Skin of body (tissue), 3 donors: ENCODE measurements at places on chromosomes 2 and 18. TPM values are rescaled to one million over a fixed set of nuclear protein-coding genes. Genes with fewer than 3 reads are reported as not detected.
A peak's percentile ranks its signal among the peaks of the same experiment; 100 is the strongest.

DNA sequence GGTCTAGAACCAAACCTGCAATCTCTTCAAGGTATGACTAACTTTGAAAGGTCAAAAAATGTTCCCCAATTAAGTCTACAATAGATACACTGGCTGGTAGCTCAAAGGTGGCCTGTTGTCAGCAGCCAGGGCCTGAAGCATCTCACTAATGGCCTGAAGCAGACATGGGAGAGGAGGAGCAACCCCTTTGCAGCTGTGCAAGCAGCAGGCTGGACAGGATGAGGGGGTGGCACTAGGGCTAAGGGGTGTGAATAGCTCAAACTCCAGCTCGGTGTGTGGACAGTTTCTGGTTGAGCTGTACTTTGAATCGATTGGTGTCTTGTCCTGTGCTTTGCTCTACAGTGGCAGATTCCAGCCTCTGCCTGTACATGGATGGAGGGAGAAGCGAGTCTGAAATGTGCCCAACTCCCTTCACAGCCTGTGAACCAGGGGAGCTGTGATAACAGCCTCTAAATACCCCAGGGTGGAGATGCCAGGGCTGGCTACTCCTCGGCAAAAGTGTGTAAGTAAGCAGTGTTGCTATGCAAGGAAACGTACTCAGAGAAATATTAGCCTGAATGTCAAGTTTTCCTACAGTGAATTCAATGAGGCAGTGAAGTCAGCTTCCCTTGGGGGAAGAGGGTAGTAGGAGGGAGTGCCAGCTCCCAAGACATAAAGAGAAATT, 34.7 kb upstream of the DTNB start:
- no peak for DNase-seq

DNA sequence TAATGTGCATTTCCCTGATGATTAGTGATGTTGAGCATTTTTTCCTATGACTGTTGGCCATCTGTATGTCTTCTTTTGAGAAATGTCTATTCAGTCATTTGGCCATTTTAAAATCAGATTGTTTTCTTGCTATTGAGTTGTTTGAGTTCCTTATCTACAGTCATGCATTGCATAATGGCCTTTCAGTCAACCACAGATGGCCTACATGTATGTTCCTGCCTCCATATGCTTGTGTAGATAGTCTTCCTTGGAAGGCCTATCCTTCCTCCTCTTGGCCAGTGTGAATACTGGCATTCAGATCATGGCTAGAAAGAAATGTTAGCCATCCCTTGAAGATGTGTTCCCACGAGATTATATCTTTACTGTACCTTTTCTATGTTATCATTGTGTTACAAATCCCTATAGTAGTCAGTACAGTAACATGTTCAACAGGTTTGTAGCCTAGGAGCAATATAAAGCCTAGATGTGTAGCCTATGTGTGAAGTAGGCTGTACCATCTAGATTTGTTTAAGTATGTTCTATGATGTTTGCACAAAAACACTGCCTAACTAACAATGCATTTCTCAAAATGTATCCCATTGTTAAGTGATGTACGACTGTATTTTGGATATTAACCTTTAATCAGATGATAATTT, 65.6 kb upstream of the CD302 start:
- no peak for DNase-seq

The MAL gene
- 2.4 TPM for total RNA-seq

- peak; percentile 82 for DNase-seq
Observed at GRCh38 chr2:62505750-62506420, at the start of gene TMEM17. TSS of gene TMEM17 (minus strand) at chr2:62506195. CDS start at chr2:62506129, 66 bp downstream.

DNA sequence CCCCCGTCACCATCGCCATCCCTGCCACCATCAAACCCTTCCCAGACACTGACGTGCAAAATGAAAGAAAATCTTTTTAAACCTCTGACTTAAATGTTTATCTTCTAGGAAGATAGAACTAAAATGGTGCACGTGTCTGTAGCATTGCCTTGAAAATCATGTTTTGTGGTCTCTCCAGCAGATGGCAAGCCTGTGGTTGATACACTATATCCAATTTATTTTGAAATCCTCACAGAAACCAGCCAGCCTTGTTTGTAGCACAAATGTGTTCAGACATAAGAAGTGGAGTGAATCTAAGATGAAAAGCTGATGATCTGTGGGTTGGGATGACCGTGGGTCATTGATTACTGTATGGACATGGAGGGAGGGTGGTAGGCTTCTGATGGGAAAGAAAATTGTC, 436.2 kb upstream of the SMIM21 start:
- no peak for DNase-seq

GRCh38 chr2:221753401-221753800, 181.3 kb upstream of the EPHA4 start:
- DNase-seq = no peak

The FBXO41 gene
- total RNA-seq = 0.79 TPM

- no peak for DNase-seq
Observed at GRCh38 chr2:168573128-168573903, 117.2 kb downstream of the CERS6 start.

DNA sequence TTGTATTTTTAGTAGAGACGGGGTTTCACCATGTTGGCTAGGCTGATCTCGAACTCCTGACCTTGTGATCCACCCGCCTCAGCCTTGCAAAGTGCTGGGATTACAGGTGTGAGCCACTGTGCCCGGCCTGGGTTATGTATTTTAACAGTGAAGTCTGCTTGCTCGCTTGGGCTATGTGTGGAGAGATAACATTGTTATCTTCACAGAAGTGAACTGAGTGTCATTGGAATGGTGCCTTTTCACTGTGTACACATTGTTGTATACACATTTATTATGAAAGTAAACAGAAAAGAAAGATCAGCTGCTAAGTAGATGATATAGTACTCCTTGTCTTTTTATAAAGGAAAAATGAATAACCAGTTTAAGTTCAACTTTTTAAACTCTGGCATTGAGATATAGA, 30.4 kb downstream of the RNF138 start:
- DNase-seq = no peak

- no peak for DNase-seq
Observed at GRCh38 chr2:6864923-6865345, 773 bp downstream of the CMPK2 start.

DNA sequence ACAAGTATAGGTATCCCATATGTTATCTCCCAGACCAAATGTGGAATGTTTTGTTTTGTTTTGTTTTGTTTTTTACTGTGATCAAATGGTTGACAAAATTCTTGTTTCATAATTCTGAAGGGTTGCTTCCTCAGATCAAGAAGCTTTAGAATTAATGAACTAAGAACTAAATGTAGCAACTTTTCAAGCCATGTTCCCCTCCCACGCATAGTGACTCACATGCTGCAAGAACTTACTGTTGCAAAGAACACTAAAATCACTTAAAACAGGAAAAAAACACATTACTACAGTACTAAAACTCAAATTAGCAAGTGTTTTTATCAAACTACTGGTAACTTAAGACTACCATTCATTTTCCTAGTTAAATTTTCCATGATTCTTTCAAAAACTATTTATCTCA, 30.6 kb downstream of the HNRNPLL start:
- DNase-seq = no peak

DNA sequence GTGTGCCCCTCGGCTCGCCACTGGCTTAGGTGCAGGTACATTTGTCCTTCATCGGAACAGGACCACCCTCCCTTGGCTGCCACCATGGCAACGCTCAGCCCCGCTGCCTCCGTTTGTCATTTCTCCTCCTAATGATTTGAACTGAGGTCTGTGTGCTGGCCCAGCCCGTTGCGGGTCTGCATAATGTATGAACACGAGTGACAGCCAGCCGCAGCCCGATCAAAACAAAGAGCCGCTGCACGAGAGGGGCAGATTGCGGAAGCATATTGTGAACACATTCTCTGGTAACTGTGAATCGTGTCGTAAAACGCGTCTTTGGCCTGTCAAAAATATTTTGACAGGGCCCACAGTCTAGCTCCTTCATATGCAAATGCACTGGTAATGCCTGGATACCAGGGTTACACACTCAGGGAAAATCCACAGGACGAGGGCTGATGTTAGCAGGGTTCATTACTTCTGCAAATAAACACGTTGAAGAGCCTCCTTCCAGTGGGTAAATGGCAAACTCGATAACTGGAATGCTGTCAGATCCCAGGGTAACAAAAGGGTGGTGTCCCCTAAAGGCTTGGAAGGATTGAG, 137.0 kb downstream of the AGAP1 start:
- DNase-seq = peak; percentile 55

- DNase-seq = no peak
Observed at GRCh38 chr2:8549273-8549922, 132.5 kb upstream of the ID2 start.

- peak; percentile 53 for DNase-seq
Observed at GRCh38 chr2:63846487-63846886, 4.8 kb downstream of the UGP2 start.

The RESP18 gene
- total RNA-seq = not detected

- DNase-seq = no peak
Observed at GRCh38 chr2:148358375-148358774, 286.2 kb upstream of the EPC2 start.

GRCh38 chr18:75783566-75784281, 356.2 kb upstream of the SMIM21 start:
- DNase-seq = peak; percentile 30

DNA sequence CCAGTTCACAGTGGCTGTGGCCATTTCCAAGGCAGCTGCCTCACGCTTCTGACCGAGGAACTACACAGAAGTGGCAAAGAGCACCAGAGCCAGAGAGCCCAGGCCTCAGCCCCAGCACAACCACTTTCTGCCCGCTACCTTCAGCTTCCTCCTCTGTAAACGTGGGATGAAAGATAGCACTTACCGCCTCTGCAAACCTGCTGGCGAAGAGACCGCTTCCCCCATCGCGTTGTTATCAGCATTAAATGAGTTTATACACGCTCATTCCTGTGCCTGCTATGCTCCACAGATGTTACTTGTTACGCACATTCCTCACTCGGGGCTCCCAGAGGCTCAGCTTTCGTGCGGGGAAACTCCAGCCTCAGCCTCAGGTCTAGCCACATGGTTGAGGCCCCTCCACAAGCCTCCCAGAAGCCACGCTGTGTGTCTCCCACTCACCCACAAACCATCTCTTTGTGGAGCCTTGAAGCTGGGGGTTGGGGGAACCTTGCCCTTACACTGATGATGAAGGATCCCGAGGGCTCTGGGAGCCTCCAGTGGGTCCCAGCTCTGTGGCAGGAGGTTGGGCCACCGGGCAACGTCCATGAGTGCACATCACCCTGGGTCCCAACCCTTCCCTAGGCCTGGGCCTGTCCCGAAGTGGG, 63.3 kb upstream of the SMAD7 start:
- peak; percentile 30 for DNase-seq

DNA sequence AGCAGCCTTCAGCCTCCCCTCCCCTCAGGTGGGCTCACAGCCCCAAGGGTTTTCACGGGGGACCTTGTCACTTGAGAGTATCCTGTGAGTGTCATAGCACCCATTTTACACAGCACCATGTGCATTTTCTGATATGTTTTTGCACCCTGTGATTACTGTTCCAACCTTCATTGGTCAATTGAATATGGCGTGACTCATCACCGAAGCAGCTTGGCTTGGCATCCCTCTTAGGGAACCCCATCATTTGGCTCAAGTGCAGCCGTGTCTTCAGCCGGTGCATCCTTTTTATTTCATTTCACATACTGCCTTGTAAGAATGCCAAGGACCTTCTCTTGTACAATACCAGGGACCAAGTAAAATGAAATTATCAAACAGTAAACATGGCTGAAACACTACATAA, 57.6 kb downstream of the NPAS2 start:
- no peak for DNase-seq

DNA sequence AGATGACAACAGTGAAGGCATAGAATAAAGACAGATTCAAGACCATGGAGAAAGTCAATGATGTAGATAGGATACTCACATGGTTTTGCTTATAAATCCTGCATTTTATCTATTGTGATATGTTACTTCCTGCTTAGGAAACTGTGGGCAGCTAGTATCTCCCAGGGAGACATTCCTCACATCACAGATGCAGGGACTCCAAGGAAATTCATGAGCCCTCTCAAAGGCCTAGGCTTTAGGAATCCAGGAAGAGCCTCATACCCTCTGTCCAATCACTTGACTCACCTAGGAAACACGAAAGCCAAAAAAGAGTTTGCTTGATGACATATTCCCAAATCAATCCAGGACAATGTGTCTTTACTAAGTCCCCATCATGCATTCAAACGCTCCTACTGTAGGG, 247.8 kb upstream of the KLHL29 start:
- no peak for DNase-seq

- no peak for DNase-seq
Observed at GRCh38 chr18:71336576-71337210, 1047.8 kb downstream of the SOCS6 start.
